ENCODE measurements at places on chromosomes 1 and 21. TPM values are rescaled to one million over a fixed set of nuclear protein-coding genes. Genes with fewer than 3 reads are reported as not detected.

The CFHR1 gene
- not detected for total RNA-seq

The DRAXIN gene
- total RNA-seq = not detected

The FOXD3 gene
- not detected for total RNA-seq

The TRNP1 gene
- 42.2 TPM for total RNA-seq

The DMRTB1 gene
- not detected for total RNA-seq

The C4BPB gene
- total RNA-seq = not detected

The HFM1 gene
- total RNA-seq = not detected

The TMEM81 gene
- 0.96 TPM for total RNA-seq

The LYST gene
- total RNA-seq = 16.6 TPM

The SPATA17 gene
- total RNA-seq = 1.1 TPM

The LCE3D gene
- not detected for total RNA-seq

The PTPRC gene
- not detected for total RNA-seq

The BRDT gene
- total RNA-seq = not detected

The LORICRIN gene
- total RNA-seq = not detected

The UTP25 gene
- 10.6 TPM for total RNA-seq

The KRTAP19-3 gene
- total RNA-seq = not detected

The FHL3 gene
- total RNA-seq = 6.8 TPM

The KIAA1614 gene
- total RNA-seq = 1.9 TPM

The RIMKLA gene
- total RNA-seq = not detected

The PODN gene
- total RNA-seq = 0.48 TPM

The IFNAR1 gene
- 10.1 TPM for total RNA-seq

All from tracheal epithelial cell (primary cell).